ENCODE measurements at places on chromosomes 13 and 19.

DNA sequence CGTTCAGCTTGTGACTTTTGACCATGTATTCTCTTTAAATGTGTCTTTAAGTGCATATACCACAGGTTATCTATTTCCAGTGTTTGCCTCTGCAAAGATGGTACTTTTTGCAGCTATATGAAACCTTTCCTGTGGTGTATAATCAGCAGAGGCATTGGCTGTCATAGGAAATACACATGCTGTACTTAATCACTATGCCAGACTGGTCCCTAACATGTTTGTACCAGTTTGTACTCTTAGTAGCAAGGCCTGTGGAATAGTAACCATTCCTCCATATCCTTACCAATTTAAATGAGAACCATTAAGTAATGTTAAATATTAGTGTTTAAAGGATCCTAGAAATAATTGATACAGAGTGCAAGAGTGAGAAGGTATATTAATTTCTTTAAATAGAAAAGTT lies 69.8 kb downstream of the CDK8 start:
- no peak for DNase-seq

DNA sequence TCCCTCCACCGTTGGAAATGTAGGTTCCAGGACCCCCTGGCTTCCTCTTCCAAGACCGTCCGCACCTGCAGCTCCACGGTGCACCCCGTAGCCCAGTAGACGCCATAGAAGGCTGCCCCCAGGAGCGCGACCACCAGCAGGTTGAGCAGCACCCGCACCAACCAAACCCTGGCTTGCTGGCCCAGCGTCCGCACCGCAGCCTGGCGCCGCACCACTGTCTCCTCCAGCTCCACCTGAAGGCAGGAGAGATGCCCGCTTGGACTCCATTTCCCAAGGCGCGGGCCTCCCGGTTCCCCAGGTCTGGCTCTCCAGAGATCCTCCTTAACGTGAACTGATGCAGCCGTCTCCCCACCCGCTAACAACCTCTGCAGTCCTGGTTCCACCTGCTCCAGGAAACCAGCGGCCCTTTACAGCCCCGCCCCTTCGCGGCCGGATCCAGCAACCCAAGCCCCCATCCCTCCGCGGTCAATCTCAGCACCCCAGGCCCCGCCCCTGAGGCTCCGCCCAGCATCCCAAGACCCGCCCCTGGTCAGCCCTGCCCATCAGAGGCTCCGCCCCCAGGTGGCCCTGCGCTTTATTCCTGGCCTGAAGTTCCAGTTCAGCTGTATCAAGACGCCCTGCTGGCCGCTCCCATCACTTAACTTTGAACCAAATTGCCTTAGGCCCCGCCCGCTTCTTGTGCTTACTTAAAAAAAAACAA lies 5.0 kb upstream of the LENG1 start:
- no peak for DNase-seq

DNA sequence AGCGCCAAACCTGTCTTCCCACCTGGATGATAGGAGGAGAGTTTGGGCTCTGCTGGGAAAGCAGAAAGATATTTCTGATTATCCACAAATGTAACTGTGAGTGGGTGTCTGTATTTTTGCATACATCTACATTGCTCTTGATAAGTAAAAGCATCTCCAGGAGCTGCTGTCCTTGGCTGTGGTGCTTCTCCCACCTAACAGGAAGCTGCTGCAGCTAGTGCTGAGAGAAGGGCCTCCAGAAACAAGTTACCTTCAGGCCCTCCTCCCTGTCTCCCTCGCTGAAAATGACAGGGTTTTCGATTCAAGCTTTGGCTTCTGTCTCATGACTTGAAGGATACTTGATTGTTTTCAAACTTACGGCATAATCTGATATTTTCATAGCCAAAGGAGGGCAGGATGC lies 90.1 kb downstream of the FOXO1 start:
- no peak for DNase-seq

- no peak for DNase-seq
Observed at GRCh38 chr19:4268816-4269430, 10.1 kb upstream of the SHD start.

- DNase-seq: peak; percentile 2
Observed at GRCh38 chr13:26186995-26187394, 35.1 kb downstream of the RNF6 start.

DNA sequence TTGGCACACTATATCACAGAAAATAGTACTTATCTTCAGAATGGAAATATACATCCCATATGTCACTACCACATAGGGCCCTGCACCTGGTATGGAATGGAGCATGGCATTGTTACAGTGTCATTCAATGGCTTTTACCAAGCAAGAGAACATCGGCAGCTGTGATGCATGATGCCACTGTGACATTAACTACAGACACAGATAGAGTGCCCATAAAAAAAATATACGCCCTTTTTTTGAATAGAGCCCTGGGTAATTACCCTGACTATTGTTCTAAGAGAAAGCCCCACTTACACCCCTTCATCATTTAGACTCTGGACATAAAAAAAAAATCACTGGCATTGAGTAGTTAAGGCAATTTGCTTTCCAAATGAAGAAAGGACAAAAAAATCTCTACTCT lies 320.3 kb downstream of the DNAJC15 start:
- no peak for DNase-seq

DNA sequence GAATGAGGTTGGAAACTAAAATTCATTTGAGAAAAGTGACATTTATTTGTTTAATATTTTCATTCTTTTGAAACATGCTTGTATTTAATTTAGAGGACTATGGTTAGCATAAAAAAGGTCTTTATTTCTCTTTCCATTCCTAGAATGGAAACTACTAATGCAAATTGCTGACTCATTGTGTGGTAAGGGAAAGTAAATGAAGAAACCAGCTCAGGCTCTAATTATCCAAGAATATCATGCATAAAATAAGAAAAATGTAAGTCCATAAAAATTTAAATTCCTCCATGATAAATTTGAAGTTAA lies 777.0 kb upstream of the SLITRK1 start:
- DNase-seq: no peak

DNA sequence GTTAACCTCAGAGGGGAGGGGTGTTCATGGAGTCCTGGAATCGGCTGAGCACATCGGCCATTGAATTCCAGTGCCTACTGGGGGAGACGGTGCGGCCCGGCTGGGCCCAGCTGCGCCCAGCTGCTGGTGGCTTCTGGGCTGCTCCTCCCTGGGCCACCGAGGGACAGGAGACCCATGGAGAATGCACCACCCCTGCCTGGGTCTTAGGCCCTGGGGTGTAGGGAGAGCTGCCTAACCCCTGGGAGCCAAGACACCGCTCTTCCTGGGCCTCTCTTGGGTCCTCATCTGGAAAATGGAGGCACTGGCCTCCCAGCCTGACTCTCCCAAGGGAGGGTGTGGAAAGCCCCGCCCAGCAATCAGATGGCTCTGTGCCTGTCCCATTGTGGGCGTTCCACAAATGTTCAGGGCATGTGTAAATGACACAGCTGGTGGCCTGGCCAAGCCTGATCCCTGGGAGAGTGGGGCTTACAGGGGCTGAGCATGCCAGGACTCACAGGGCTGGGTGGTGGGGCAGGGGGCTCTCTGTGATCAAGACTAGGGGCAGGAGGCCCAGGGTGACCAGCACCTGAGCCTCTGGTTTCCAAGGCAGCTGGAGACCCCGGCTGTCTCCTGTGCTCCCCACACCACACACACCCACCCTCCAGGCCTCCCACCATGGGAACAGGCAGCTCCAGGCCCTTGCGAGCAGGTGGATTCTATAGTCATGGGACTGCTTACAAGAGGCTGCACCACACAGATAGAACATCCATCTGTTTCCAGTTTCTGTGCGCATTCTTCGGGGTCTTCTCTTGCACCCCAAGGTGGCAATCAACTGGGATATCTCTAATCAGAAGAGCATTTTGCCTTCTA lies 150.9 kb downstream of the URI1 start:
- DNase-seq: no peak

GRCh38 chr19:14061081-14061749 lies 661 bp downstream of the PALM3 start:
- no peak for DNase-seq

GRCh38 chr13:99961636-99962035 lies 9.9 kb downstream of the ZIC5 start:
- DNase-seq: no peak

GRCh38 chr19:42295831-42296525 lies 6.0 kb upstream of the PRR19 start:
- DNase-seq: peak; percentile 94

GRCh38 chr19:882871-883497 lies 10.0 kb downstream of the MED16 start:
- DNase-seq: no peak

DNA sequence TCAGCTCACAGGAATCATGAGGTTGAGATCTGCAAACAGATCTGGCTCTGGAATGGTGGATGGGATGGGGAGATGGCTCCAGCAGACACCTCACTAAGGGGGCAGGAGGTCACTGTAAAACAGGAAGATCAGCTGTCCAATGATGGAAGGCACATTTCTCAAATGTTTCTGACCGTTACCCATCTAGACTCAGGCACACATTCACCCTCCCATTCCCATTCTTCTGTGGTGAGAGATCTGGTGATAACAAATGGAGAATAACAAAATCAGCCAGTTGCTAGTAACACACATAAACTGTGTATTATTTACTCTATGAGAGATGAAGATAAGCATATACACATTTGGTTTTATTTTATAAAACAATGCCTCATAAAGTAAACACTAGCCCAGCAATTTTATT lies 235.9 kb downstream of the TSHZ3 start:
- no peak for DNase-seq

Measured in activated CD4-positive, alpha-beta T cell treated with anti-CD3 and anti-CD28 coated beads, Interleukin-2, amount 50 U/mL, for 4 hours (primary cell).